Peyer's patch (tissue), 4 donors: ENCODE measurements at places on chromosomes 12 and 14.

- DNase-seq, result no peak
These were observed 2.2 kb downstream of the PRMT8 start for GRCh38 chr12:3493043-3493858.

GRCh38 chr14:68033336-68033932 lies 213.9 kb downstream of the RAD51B start:
- DNase-seq, result no peak

DNA sequence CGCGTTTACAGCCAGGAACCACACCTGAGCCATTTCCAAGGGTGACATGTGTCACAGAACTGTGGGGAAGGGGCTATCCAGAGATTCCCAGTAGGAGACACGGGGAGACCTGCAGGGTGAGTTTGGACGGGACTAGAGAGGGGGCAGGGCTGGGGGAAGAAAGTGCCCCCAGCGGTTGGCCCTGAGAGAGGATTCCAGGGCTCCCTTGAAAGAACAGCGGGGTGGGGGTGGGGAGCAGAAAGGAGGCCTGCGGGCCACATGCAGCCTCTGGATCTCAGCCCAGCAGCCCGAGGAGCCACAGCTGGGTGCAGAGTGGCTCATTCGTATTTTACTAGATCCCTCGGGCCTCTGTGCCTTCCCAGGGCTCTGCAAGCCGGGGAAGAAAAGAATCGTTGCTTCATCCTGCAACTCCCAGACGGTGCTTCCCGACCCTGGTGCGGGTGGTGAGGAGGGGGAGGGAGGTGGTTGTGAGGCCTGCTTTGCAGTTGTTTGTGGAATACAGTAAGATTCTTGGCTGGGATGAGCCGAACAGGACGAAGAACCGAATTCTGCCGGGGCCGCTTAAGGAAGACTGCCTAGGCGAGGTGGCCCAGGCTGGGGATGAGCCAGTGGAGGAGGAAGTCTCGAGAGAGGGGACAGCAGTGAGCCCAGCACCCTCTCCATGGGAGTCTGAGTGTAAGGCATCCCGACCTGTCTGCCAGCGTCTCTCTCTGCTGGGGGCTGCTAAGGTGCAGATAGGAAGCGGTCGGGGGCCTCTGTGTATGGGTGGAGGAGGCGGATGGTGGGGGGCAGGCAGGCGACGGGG lies 36.1 kb upstream of the ANKRD9 start:
- DNase-seq, result no peak

GRCh38 chr12:80045594-80045993 lies 53.7 kb upstream of the OTOGL start:
- DNase-seq, result no peak

DNA sequence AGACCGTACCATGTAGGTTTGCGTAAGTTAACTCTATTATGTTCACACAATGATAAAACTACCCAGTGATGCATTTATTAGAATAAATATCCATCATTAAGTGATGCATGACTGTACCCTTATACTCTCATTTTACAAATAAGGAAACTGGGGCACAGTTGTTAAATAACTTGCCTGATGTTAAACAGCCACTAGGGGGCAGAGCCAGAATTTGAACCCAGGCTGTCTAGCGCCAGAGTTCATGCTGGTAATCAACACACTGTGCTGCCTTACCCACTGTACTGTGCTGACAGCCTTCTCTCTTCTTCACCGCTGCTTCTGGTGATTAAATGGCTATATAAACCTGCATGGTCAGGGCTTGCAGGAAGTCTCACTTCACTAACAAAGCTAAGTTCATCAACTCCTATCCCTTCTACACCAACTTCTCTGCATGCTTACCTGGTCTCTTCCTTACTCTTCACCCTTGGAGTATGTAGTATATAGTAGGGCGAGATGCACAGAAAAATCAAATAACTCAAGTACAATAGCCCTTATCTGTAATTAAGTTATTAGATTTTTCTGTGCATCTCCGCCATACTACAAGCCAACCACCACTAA lies 43.6 kb upstream of the APPL2 start:
- DNase-seq, result no peak

GRCh38 chr14:71410578-71411284 lies 503.5 kb downstream of the PCNX1 start:
- DNase-seq, result no peak

- DNase-seq, result no peak
These were observed 78.5 kb downstream of the PTPN21 start for GRCh38 chr14:88476214-88476774.

- DNase-seq, result no peak
These were observed 8.3 kb upstream of the OR11H6 start for GRCh38 chr14:20215196-20215595.

GRCh38 chr12:43167691-43168090 lies 384.3 kb downstream of the ADAMTS20 start:
- DNase-seq, result no peak

DNA sequence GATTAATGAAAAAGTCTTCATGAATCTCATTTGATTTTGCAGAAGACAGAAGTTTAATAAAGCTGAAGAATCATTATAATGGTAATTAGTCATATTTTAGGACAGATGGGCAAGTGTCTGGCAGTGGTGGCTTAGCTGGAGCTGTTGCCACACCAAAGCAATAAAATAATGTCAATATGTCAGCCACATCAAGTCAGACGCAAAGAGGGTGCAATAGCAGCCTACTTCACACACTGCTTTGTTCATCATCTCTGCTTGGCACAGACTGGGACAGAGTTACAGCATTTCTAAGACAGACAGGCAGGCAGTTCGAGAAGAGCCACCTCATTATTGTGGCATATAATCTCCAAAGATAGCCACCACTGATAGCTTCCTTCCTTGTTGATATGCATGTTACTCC lies 16.9 kb upstream of the KRR1 start:
- DNase-seq, result no peak

GRCh38 chr12:88036353-88036965 lies 7.3 kb upstream of the C12orf50 start:
- no peak for DNase-seq

DNA sequence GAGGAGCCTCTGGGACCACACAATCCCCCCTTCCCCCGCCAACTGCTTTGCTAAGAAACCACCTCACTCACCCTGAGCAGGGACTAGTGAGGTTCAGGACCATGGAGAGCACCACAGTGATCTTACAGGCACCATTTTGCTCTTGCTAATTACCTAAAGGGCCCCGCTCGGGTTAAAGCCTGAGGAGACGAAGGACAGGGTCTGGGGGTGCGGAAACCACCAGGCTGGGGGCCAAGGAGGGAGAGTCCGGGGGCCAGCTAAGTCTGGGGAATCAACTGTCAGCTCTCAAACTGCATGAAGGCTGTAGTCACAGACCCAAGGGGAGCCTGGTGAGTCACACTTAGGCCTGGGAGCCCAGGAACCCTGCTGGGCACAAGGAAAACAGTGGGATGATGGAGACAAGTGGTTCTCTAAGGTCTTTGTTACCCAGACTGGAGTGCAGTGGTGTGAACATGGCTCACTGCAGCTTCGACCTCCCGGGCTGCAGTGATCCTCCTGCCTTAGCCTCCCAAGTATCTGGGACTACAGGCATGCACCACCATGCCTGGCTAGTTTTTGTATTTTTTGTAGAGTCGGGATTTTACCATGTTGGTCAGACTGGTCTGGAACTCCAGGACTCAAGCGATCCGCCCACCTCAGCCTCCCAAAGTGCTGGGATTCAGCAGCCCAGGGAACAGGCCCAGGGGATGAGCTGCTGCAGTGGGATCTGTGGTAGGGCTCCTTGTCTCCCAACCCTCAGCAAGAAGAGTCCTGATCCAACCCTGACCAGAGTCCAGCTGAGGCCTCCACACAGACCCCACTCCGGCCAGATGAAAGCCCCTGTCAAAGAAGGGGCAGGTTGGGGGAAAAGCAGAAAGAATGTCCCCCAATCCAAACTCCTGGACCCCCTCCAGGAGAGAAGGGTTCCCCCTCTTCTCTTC lies 98.8 kb downstream of the CALM1 start:
- DNase-seq, result no peak

GRCh38 chr14:88195676-88196075 lies 127.4 kb downstream of the KCNK10 start:
- DNase-seq, result no peak

GRCh38 chr14:86796221-86797074 lies 1196.5 kb downstream of the GALC start:
- DNase-seq, result no peak

DNA sequence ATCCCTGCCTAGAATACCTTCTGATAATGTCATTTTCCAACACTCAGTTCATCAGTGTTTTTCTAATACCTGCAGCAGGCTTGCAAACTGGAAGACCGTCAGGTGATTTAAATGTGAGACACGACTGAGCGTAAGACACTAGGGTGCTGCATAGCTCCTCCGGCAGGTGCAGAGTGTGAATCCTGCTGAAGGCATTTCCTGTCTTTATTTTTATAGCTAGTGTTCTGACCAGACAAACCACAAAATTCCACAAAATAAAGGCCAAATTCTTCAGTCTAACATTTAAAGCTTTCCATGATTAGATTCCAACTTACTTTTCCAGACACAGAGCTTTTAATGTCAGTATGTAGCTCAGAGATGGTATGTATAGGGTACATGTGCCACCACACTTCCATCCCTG lies 70.7 kb downstream of the BBS10 start:
- no peak for DNase-seq

- DNase-seq, result no peak
These were observed 7.1 kb upstream of the MYH6 start for GRCh38 chr14:23414906-23415820.

DNA sequence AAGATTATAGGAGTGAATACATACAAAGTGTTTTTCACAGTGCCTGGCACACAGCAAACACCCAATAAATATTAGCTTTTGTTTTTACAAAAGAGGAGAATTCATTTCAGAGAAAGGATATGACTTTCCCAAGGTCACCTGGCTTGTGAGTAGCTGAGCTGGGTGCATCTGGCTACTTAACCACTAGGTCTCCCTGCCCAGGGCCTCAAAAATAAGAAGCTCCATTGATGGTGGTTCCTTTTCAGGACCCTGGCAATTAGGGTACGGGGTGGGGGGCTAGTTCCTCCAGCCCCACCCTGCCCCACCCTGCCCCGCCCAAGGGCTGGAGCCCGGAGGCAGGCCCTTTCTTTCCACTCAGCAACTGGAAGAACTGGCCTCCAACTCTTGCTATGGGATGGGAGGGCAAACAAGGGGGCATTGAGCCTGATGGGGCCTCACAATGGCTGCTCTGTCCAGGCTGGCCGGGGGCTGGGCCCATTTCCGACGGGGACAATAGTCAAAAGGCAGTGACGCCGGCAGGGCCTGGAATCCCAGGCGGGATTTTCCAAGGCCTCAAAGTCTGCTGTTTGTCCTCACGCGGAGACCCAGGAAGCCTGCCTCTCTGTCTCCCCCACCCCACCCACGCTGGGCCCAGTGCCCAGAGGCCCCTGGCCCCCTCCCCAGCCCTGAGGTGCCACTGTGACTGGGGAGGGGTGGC lies 8.2 kb upstream of the ATG101 start:
- no peak for DNase-seq

DNA sequence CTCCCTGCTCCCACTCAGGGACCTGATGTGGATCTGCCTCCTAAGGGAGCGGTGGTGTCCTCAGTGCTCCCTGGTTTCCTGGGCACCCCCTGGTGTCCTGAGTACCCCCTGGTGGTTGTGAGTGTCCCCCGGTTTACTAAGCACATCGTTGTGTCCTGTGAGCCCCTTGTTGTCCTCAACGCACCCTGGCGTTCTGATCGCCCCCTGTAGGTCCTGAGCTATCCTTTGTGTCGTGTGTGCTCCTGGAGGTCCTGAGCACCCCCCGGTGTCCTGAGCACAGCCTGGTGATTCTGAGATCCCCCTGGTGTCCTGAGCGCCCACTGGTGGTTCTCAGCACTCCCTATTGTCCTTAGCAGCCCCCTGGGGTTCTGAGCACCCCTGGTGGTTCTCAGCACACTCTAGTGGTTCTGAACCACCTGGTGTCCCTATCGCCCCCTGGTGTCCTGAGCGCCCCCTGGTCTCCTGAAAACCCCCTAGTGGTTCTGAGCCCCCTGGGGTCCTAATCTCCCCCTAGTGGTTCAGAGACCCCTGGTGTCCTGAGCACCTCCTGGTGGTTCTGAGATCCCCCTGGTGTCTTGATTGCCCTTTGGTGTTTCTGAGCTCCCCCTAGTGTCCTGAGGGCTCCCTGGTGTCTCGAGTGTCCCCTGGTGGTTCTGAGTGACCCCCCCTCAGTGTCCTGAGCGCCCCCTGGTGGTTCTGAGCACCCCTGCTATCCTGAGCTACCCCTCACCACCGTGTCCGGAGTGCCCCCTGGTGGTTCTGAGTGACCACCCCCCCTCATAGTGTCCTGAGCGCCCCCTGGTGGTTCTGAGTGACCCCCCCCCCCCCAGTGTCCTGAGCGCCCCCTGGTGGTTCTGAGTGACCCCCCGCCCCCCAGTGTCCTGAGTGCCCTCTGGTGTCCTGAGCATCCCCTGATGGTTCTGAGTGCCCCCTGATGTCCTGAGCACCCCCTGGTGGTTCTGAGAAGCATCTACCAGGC lies 615.1 kb downstream of the TMEM121 start:
- DNase-seq, result no peak

DNA sequence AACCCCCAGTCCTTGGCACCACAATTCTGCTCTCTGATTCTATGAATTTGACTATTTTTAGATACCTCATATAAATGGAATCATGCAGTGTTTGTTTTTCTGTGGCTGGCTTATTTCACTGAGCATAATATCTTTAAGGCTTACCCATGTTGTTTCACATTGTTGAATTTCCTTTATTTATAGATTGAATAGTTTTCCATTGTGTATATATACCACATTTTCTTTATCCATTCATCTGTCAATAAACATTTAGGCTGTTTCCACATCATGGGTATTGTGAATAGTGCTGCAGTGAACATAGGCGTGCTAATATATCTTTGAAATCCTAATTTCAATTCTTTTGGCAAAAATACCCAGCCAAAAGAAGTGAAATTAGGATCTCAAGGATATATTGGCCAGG lies 126.7 kb upstream of the SLC38A2 start:
- DNase-seq, result no peak

GRCh38 chr14:47657143-47657542 lies 18.3 kb downstream of the MDGA2 start:
- no peak for DNase-seq
